ENCODE measurements at places on chromosomes 2 and 18. TPM values are rescaled to one million over a fixed set of nuclear protein-coding genes. Genes with fewer than 3 reads are reported as not detected.

Gene SMIM21
- total RNA-seq: not detected

Gene FBXO11
- total RNA-seq: 38.2 TPM

Gene TCF7L1
- total RNA-seq: 9.3 TPM

Gene TPO
- total RNA-seq: 7.0 TPM

Gene ODC1
- total RNA-seq: 33.2 TPM

Gene SLC4A3
- total RNA-seq: 503 TPM

Gene FAM110C
- total RNA-seq: 1.9 TPM

Gene CNPPD1
- total RNA-seq: 69.3 TPM

Gene LYPD6B
- total RNA-seq: not detected

Gene LRP1B
- total RNA-seq: 0.08 TPM

Gene PROM2
- total RNA-seq: 0.54 TPM

Gene SERPINB2
- total RNA-seq: not detected

Gene SMAD7
- 14.0 TPM for total RNA-seq

Gene HOXD13
- total RNA-seq: not detected

Gene PCARE
- 0.67 TPM for total RNA-seq

Gene FBXO36
- total RNA-seq: 0.65 TPM

Gene CABYR
- total RNA-seq: not detected

Gene SERPINB3
- total RNA-seq: not detected

Gene LIMS3
- total RNA-seq: 4.1 TPM

Gene SNTG2
- 0.73 TPM for total RNA-seq

Gene CACNB4
- 0.46 TPM for total RNA-seq

Gene RELCH
- total RNA-seq: 10.0 TPM

Gene ZNF521
- 24.5 TPM for total RNA-seq

Gene PPIL3
- 27.9 TPM for total RNA-seq

Gene TBR1
- total RNA-seq: not detected

Gene GEN1
- total RNA-seq: 4.5 TPM

Gene STAT4
- 0.70 TPM for total RNA-seq

Gene UGT1A5
- total RNA-seq: not detected

Gene FOXI3
- not detected for total RNA-seq

Gene CCBE1
- total RNA-seq: 3.9 TPM

Gene PHOSPHO2
- 3.3 TPM for total RNA-seq

Gene LIMS4
- 2.4 TPM for total RNA-seq

Gene MROH2A
- total RNA-seq: not detected

Gene SIX3
- not detected for total RNA-seq

Gene DAW1
- 0.13 TPM for total RNA-seq

Gene AMER3
- not detected for total RNA-seq

Gene PRSS56
- 0.19 TPM for total RNA-seq

Gene TLX2
- not detected for total RNA-seq

Gene NT5DC4
- total RNA-seq: not detected

Gene RBM44
- 0.38 TPM for total RNA-seq

Data from Right ventricle myocardium superior (tissue), 1 donor.